GDM1 (cell line): ENCODE measurements at places on chromosomes 6 and 20.

GRCh38 chr6:89590133-89590532, 48.4 kb downstream of the LYRM2 start:
- no peak for DNase-seq

DNA sequence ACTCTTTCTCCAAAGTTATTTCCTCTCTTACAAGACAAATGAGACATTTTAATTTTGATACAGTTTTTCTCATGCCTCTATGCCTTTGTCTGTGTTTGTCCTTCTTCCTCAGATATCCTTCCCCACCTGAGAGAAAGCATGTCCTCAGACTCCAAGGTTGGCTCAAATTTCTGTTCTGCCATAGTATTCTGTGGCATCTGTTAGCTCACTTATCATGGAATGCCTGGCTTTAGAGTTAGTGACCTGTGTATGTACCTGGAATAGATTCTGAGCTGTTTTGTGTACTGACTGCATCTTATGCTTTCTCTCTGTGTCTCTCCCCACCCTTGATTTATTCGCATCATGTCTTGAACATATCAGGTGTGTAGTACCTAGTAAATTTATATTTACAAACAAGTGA, 90.0 kb downstream of the CENPW start:
- no peak for DNase-seq

- DNase-seq, result no peak
Measured at GRCh38 chr20:46128310-46129151, 10.4 kb downstream of the CD40 start.

DNA sequence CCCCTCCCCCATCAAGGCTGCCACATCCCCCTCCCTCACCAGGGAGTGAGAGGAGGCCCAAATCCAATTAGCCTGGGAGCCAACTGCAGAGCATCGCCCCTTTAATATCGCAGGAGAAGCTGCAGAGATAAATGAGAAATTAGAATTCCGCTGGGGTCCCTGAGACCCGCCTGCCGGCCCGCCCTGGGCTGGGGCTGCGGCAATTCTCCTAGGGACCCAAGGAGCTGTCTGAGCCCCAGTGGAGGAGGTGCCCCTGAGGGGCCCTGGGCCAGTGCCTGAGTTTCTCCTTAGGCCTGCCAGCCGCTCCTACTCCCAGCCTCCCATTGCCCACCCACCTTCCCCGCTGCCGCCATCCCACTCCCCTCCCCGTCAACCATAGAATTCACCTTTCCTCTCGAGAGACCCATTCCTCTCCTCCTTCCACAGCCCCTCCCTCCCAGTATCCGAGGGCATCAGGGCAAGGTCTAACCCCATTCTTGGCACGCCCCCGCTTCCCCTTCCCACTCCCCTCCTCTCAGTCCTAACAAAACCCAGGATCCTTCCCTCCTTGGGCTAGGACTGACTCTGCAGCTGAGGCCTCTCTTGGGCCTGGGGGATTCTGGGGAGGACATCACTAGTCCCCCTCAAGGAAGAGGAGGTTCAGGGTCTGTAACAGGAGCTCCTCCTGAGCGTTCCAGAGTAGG, 20.0 kb upstream of the CDH22 start:
- DNase-seq, result no peak

GRCh38 chr6:41049521-41049920, 3.5 kb upstream of the APOBEC2 start:
- DNase-seq, result no peak

DNA sequence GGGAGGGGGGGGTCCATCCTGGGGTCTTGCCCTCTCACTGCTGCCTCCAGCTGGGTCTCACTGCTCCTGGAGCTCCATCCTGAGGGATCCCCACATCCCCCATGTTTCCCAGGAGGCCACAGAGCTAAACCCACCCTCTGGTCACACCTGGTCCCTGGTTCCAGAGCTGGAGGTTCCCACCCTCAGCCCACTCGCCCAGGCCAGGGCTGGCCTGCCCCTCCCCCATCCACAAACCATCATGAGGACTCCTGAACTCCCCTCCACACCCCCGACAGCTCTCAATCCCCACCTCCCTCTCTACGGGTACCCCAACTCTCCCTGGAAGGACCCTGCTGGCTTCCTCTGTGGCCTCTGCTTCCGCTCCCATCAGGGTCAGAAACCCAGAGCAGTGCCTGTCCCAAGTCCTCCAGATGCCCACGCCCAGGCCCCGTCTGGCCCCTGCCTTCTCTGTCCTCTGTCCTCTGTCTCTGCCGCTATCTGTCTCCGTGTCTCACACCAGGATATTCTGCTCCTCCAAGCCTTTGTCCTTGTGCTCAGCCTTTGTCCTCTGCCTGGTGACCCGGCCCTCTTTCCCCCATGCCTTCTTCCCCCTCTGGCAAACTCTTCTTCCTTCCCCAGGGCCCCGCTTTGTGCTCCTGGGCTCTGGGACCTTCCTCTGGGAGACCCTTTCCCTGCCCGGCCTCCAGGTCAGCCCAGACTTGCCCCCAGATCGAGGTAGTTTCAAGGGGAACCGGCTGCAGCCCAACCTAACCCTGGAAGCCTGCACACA, 74.0 kb downstream of the SRC start:
- no peak for DNase-seq

- peak; percentile 24 for DNase-seq
Measured at GRCh38 chr6:39330057-39330456, 7.6 kb upstream of the KCNK16 start.

DNA sequence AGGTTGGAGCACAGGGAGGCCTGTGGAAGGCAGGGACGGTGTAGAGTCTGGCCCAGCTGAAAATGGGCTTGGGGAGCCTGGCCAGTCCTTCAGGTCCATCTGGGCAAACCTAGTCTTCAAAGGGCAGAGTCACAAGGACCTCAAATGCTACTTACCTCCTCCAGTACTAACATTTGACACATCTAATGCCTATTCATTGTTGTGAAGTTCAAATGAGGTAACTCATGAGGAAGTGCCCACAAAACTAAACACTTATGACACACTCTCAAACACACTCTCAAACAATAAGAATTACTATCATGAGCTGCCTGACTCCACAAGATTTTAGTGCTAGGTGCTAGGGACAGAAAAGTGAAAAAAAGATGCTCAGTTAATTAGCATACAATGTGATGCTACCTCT, 27.1 kb downstream of the DAAM2 start:
- no peak for DNase-seq

DNA sequence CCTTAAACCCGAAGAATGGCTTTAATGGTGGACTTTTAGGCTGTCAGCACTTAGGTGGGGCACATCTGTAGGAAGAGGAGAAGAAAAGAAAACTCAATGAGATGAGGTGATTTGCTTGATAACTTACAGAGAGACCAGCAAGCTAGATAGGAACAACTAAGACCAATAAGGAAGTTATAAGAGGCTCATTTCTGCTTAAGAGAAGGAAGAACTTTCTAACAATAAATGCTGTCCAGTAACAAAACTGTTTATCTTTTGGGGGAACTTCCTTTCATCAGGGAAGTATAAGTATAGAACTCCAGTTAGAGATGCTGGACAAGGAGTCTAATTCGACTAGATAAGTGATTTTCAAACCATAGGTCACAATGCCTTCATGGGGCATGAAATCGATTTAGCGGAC, 107.2 kb upstream of the SIRPA start:
- DNase-seq, result no peak

DNA sequence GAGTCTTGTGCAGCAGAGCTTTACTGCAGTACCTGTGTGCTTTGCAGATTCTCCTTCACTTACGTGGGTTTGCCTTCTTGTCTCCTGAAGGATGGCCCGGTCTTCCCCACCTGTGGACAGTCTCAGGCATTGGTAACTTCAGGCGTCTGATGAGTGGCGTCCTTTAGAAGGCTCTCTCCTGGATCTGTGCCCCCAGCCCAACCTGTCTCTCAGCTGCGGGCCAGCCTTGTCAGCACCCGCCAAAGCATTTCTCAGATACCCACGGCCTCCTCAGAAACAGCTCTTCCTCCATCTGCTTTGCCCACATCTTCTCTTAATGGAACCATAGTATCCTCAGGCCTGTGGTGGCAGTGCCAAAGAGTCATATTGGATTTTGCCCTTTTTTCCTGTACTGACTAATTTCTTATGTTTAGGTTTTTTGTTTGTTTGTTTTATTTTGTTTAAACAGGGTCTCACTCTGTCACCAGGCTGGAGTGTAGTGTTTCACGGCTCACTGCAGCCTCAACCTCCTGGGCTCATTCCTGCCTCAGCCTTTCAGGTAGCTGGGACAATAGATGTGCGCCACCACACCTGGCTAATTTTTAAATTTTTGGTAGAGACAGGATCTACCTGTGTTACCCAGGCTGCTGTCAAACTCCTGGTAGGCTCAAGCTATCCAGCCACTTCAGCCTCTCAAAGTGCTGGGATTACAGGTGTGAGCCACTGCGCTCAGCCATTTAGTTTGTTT, 96.6 kb downstream of the ARID1B start:
- DNase-seq, result no peak

GRCh38 chr20:48797850-48798747, 29.7 kb downstream of the PREX1 start:
- no peak for DNase-seq

DNA sequence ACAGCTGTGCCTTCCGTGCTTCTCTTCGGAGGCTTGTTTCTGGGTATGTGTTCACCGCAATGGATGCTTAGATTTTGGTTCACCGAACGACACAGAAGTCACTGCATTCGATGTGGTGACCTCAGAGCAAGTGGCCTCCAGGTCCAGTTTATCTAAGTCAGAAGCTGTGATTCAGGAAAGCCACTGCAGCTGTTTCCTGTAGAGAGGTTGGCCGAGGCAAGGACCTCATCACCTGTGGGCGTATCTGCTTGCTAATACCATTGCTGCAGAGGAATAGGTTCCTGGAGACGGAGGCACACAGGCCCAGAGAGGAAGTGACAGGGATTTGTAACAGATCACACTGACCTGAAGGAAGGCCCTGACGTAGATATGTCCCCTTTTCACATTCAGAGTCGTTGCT, 82.7 kb downstream of the FARS2 start:
- DNase-seq, result no peak

- DNase-seq, result no peak
Measured at GRCh38 chr20:62598761-62599194, 43.5 kb upstream of the SLCO4A1 start.

- DNase-seq, result no peak
Measured at GRCh38 chr20:37323985-37324384, 22.0 kb upstream of the SRC start.

GRCh38 chr20:37020636-37021035, 69.1 kb upstream of the SAMHD1 start:
- no peak for DNase-seq

DNA sequence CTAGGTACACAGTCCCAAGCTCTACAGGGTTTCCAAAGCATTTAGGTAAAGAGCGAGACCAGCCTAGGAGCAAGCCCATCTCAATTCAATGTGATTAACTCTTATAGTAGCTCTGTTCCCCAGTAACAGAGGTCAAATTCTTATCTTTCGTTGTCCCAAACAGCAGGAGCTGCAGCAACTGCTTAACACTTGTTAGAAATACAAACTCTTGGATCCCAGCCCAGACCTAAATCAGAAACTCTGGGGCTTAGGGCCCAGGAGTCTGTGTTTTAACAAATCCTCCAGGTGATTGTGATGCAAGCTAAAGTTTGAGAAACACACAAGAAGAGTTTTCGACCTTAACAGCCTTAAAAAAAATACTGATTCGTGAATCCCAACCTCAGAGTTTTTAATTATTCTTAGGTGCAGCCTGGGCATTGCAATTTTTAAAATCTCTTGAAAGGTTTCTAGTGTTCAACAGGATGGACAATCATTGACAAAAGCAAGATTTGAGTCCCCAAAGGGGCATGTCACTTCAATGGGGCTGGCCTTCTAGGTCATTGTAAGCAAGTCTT, 127.4 kb upstream of the HCRTR2 start:
- no peak for DNase-seq

DNA sequence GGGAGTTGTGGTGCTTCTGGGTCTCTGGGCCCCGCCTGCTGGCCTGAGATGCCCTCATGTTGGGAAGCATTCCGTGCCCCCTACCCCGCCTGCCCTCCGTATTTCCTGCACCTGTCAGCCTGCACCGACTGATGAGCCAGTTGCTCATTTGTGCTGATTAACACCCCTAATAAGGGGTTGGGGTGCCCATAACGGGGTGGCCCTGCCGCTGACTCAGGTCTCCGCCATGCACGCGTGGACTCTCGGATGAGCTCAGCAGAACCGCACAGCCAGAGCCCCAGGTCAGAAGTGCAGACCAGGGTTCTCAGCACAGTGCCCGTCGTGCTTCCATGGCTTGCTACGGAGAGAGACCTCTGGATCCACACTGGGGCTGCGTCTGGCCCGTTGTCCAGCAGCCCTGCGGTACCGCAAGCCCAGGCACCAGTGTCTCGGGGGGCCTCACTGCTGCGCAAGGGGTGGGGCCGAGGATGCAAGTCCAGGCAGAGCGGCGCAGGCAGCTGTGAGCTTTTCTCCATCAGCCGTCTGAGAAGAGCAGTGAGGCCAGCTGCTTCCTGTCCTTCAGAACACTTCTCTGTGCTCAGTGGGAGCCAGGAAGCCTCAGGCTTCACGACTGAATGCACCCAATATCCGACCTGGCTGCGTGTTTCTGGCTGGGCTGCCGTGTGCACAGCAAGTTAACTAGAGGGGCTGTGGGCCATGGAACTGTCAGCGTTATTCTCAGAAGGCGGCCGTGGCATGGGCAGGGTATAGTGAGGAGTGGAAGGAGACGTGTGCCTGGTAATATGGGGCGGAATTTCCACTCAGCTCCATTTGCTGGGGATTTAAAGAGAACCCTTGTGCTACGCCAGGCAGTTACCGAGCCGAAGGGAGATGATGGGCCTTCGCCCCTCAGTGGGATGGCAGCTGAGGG, 18.6 kb downstream of the MTG2 start:
- no peak for DNase-seq

GRCh38 chr20:20548527-20549266, 163.7 kb downstream of the RALGAPA2 start:
- no peak for DNase-seq

- DNase-seq, result no peak
Measured at GRCh38 chr6:788058-788457, 95.1 kb upstream of the EXOC2 start.

- DNase-seq, result no peak
Measured at GRCh38 chr6:113901482-113901881, 44.3 kb downstream of the MARCKS start.

DNA sequence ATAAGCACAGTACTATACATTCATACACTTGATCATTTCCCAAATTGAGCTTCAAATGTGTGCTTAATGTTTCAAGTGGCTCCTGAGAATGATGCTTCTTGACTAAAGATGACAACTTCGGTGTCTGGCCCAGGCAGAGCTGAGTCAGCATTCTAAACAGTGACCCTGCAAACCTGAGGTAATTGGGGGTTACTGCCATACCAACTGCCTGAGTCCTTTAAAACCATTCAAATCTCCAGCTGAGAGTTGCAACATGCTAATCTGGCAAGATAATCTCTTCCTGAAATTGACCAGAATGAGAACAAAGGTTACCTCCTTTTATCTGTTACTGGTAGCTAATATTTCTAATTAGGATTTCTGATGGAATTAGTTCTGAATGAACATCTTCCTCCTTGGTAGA, 8.2 kb downstream of the BACH2 start:
- DNase-seq, result no peak

- no peak for DNase-seq
Measured at GRCh38 chr6:15087186-15087589, 158.7 kb upstream of the JARID2 start.

- no peak for DNase-seq
Measured at GRCh38 chr20:59448851-59449444, 148.5 kb downstream of the EDN3 start.

GRCh38 chr6:134676307-134677281, 273.3 kb downstream of the ALDH8A1 start:
- DNase-seq, result no peak
